ENCODE measurements at places on chromosomes 3 and 15. TPM values are rescaled to one million over a fixed set of nuclear protein-coding genes. Genes with fewer than 3 reads are reported as not detected.

The GOLGA6L4 gene
- 4.1 TPM for total RNA-seq

DNA sequence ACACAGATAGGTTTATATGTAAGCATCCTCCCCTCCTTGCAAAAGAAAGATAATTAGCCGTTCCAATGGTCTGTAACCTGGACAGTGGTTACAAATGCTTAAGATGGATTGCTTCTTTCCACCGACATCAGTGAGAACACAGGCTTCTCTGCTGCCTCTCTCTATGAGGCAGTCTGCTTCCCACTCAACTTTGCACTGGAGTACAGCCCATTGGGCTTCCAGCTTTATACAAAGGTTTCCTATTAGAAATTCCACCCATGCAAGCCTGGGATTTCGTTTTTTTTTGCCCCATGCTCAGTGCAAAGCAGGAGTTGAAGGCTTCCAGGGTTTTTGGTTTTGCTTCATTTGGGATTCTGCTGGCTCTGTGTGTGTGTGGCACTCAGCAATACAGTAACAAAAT is 47.3 kb upstream of the C3orf22 start:
- no peak for DNase-seq

GRCh38 chr3:107951126-107951525 is 139.7 kb downstream of the CD47 start:
- DNase-seq, result no peak

DNA sequence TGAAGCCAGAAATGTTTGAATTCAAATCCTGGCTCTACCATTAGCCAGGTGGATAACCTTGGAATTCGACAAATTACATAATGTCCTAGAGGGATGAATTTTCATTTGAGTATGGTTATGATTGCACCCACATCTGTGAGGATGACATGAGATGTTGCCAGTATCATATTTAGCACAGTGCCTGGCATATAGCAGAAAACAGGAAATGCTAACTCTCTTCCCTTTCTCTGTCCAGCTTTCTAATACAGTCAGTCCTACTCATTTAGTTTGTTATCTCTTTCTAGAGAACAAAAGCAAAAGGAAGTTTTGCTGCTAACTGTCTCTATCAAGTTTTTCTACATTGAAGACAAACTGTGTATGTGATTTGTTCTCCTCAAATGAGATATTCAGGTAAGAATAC is 231.7 kb downstream of the CPNE4 start:
- no peak for DNase-seq

Measured in natural killer cell (primary cell).